ENCODE measurements at places on chromosomes 16 and 17.

- DNase-seq: no peak
These were observed 471.1 kb downstream of the WWOX start for GRCh38 chr16:78570399-78571141.

DNA sequence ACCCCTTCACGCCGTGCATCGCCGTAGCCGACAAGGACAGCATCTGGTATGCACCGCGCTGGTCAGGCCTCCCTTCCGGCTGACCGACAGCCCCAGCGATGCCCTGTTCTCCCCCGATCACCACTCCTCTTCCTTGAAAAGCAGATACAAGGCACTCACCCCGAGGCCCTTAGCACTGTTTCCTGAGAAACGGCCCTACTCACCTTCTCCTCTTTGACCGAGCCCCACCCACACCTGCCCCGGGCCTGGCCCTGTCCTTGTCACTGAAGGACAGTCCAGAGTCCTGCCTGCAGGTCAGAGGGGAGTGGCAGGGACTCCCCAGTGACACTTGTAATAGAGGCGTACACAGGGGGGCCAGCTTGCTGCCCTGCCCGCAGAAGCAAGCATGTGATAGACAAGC is 45.9 kb upstream of the CHMP6 start:
- DNase-seq: no peak

GRCh38 chr17:73710095-73710592 is 65.9 kb upstream of the SDK2 start:
- peak; percentile 2 for DNase-seq

GRCh38 chr16:27482397-27483087 is 67.2 kb downstream of the GTF3C1 start:
- DNase-seq: no peak

DNA sequence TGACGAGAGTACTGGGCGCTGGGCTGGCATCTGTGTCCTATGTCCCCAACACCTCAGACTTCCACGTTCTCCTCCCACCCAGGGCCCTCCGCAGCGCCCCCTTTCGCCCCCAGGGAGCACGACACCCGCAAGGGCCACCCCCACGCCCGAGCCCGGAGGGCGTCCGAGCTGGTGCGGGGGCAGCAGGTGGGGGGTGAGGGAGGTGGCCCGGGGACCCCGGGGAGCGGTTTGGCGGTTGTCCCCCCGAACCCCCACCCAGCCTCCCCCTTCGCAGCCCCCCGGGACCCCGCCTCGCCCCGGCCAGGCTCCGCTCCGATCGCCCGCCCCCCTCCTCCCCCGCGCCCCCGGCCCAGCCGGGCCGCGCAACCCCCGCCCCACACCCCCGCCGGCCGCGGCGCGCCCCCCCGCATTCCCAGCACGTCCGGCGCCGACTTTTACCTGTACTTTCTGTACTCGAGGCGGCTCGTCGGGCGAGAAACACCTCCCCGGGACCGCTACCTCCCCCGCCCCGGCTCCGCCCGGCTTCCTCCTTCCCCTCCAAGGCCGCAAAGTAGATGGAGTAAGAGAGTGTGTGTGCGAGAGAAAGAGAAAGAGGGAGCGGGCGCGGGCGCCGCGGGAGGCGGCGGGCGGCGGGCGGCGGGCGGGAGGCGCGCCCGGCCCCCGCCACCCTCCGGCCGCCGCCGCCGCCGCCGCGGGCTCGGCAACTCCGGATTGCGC is 901 bp downstream of the CDYL2 start:
- no peak for DNase-seq
